ENCODE measurements at places on chromosomes 7 and 10.
A peak's percentile ranks its signal among the peaks of the same experiment; 100 is the strongest.

- peak; percentile 66 for DNase-seq
These were observed 13.8 kb upstream of the INPP5A start for GRCh38 chr10:132523561-132524442.

DNA sequence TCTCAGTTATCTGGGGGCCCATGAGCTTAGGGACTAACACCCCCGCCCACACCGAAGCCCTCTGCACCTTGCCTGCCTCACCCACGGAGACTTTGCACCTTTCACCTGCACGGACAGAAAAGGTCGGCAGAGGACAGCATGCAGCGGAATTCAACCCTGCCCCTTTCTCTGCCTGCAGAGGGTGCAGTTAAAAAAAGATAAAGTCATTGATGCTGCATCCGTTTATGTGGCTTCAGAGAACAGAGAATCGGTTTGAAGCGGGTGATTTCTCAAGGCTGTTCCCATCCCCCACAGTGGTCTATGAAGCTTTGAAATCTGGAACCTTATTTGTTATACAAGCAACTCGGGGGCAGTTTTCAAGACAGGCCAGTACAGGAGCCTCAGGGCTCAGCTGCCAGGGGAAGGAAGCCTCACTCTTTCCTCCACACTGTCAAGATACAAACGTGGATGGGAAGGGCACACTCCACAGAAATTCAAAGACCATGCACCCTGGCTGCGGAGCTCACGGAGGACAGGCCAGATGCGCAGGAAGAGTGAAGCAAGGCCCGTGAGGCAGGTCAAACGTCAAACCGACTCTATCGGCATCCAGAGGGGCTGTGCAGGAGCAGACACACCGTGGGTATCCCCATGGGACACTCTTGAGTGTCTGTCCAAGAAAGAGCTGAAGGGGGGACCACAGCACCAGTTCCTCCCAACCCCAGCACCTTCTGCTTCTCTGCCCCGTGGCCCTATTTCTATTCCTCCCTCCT, 66.3 kb downstream of the INSIG1 start:
- DNase-seq, result no peak

DNA sequence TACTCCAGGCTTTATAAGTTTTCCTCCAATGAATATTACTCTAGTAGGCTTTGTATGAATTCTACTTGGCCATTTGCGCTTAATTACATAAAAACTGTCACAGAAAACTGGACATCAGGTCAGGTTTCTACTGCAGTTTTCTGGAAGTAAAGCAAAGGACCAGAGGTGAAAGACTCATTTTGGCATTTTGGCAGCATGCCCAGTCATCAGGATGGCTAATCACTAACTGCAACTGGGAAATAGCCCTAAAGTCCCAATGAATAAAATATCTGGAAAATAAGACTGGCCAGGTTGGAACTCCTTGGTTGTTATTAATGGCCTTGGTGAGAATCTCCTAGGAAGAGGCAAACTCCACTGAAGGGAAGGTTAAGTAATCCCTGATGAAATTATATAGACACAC, 75.5 kb downstream of the COPG2 start:
- no peak for DNase-seq

DNA sequence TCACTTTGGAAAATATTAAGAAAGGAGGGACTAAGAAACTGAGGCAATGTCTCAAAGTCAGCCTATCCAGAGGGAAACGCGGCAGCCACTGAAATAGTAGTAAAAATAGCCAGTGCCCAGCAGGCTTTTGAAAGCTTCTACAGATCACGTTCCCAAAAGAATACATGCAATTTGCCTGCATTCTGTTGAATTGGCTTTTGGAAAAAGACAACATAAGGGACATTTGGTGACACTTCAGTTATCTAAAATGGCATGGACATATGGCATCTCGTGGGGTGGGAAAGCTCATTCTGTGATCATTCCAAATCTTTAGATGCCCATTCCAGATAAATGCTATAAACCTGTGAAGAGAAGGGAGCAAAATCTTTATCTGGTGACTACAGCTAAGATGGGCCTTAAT, 82.8 kb upstream of the PDE1C start:
- no peak for DNase-seq

DNA sequence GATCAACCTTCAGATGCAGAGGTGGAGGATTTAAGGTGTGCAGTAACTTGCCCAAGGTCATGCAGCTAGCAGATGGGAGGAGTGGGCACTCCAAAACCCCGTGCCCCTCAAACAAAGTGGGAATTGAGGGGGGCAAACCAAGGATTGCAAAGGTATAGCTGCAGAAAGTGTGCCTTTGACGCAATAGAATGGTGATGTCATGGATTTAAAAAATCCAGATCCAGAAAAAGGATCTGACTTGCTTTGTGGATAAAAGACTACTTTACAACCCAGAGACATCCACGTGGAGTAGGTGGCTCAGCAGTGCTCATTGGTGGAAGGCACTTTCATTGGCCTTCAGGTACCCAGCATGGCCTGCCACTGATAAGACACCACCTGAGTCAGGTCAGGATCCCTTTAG, 15.7 kb upstream of the ADRB1 start:
- no peak for DNase-seq

DNA sequence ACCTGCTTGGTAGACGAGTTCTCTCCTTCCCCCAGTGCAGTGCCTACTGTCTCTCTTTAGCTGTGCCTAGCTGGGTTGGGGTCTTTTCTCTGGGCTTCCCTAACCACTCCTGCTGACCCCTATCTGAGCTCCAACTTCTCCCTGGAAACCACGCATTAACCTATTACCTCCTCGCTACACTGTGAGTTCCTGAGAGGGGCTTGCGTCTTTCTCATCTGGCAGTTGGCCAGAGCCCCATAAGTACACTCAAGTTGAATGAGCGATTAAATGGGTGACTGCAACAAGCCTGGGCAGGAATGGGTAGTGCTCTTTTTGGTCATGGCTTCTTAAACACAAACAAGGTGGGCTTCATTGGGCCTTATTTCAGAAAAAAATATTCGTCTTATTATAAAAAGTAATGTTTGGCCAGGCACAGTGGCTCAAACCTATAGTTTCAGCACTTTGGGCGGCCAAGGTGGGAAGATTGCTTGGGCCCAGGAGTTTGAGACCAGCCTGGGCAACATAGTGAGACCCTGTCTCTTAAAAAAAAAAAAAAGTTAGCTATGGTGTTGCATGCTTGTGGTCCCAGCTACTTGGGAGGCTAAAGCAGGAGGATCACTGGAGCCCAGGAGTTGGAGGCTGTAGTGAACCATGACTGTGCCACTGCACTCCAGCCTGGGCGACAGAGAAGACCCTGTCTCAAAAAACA, 41.4 kb downstream of the SYPL1 start:
- no peak for DNase-seq

DNA sequence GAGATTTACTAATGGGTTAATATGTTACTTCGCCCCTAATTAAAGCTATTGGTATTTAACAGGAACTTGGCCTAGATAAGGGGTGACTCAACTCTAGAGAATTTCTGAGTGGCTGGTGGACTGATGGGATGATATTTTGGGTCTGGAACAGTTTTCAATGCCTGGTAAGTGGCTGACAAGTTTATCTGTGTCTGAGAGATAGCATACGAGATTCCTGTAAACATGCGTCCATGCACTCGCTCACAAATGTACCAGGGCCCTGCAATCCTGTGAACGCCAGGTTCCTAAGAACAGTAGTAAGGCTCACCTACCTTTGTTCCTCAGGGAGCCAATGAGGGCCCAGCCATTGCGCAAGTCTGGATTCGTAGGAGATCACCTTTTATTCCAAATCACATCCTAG, 683.8 kb upstream of the ANKRD30A start:
- no peak for DNase-seq

DNA sequence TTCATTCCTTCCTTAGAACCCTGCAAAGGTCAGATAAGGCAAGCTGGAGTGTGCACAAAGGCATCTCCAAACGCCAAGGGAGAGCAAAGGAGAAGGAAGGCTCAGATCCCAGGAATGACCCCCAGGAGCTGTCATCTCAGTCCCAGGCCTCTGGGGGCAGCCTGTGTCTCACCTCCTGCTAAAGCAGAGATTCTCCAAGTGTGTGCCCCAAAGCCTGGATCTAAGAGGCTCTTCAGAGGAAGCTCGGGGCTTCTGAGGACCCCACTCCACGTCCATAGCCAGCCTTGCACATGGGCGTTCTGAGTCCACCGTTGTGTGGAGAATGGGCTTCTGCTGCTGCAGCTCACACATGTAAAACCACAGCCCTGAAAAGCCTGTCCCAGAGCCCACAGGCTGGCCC, 5.1 kb upstream of the GRID1 start:
- peak; percentile 64 for DNase-seq

- no peak for DNase-seq
These were observed 39.5 kb downstream of the PRPS1L1 start for GRCh38 chr7:17988141-17988540.

- no peak for DNase-seq
These were observed 10.8 kb upstream of the ADCY1 start for GRCh38 chr7:45563401-45563800.

- no peak for DNase-seq
These were observed 63.8 kb downstream of the ALOX5 start for GRCh38 chr10:45437587-45438465.

DNA sequence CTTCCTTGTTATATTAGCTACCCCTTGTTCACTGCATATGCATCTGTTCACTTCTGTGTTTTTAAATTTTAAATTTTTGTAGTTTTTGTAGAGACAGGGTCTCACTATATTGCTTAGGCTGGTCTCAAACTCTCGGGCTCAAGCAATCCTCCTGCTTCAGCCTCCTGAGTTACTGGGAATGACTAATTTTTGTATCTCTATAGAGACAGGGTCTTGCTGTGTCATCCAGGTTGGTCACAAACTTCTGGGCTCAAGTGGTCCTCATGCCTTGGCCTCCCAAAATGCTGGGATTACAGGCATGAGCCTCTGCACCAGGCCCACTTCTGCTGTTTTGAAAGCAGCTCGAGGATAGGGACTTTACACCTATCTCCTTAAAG, 64.6 kb downstream of the PRTFDC1 start:
- no peak for DNase-seq

- peak; percentile 54 for DNase-seq
These were observed 44.9 kb downstream of the GNA12 start for GRCh38 chr7:2799253-2799652.

DNA sequence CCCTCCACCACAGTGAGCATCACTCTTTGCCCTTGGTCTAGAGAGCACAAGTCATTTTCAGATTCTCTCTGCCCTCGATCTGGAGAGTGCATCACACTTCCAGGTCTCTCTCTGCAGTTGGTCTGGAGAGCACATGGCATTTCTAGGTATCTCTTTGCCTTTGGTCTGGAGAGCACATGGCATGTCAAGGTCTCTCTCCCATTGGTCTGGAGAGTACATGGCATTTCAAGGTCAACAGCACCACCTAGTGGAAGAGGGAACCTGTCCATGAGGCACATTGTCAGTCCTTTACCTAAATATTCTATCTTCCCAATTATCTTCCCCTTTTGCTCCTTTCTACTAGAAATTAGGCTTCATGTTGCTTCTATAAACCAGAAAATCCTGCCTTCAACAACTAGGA, 1139.4 kb downstream of the XPNPEP1 start:
- DNase-seq, result no peak

DNA sequence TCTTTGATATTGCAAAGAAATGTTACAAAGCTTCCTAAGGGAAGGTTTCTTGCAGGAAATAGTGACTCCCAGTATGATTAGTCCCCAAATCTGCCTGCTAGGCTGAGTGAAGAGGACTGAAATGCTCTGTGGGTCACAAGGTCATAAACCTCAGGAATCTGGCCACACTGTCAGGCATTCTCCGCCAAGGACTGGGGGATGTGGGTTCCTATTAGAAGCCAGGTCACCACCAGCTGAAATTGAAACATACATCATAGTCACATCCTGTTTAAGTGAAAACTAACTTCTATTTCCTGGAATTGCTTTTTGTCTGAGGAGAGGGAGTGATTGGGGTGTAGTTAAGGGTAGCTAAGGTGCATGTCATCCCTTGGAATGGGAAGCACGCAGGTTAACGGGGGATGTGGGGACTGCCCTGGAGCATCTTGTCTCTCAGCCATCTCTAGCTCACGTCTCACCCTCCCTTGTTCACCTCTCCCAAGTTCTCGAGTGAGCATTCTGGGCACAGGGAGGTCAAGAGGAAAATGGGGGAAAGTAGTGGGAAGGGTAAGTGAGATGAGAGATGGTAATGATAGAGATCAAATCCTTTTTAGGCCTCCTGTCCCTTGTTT, 12.0 kb upstream of the GSAP start:
- DNase-seq, result no peak

- DNase-seq, result no peak
These were observed 45.3 kb upstream of the CDK1 start for GRCh38 chr10:60732807-60733516.

DNA sequence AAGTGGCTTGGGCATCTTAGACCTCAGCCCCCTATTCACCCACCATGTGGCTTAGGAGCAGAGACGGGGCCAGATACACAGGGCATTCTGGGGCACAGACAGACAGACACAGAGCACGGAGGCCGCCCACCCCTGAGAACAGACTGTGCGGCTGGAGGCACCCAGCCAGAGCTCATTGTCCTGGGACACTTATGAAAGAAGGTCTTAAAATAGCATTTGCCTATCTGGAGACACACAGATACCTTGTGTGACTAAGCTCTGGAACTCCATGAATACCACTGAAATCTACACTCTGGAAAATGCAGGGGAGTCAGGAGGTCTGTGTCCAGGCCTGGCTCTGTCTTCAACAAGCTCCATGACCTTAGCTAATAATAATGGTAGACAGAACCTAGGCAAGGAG, 41.4 kb upstream of the ADO start:
- DNase-seq, result no peak

- no peak for DNase-seq
These were observed 4.6 kb downstream of the LANCL2 start for GRCh38 chr7:55369427-55370400.

Measured in coronary artery (tissue), 2 donors.